ENCODE measurements at places on chromosomes 16 and 17.

GRCh38 chr17:57708410-57708809 is 36.7 kb downstream of the CCDC182 start:
- no peak for DNase-seq

- no peak for DNase-seq
Observed at GRCh38 chr16:79466111-79466510, 134.4 kb downstream of the MAF start.

DNA sequence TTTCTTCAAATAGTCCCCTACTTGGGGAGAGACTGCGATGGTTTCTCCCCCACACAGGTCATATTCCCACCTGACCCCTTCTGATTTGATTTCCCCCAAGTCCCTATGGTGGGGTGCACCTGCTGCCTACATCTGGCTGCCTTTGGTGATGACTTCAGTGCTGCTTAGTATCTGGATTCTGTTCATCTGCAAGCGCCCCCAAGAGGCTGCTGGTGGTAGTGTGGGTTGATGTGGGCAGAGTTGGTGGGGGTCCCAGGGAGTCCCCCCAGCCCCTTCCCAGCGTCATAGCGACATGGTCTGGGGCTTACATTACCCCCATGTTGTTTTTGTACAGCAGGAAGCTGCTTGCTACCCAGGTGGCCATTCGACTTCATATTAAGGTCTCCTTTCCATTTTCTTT is 99.2 kb downstream of the NTN1 start:
- no peak for DNase-seq

GRCh38 chr17:72150632-72151460 is 30.0 kb downstream of the SOX9 start:
- DNase-seq, result no peak

GRCh38 chr16:8589900-8590688 is at the start of gene TMEM114:
Gene TMEM114, minus strand, starts transcription at chr16:8590511. Its CDS starts 673 bp downstream, at chr16:8589838.
- DNase-seq, result no peak

DNA sequence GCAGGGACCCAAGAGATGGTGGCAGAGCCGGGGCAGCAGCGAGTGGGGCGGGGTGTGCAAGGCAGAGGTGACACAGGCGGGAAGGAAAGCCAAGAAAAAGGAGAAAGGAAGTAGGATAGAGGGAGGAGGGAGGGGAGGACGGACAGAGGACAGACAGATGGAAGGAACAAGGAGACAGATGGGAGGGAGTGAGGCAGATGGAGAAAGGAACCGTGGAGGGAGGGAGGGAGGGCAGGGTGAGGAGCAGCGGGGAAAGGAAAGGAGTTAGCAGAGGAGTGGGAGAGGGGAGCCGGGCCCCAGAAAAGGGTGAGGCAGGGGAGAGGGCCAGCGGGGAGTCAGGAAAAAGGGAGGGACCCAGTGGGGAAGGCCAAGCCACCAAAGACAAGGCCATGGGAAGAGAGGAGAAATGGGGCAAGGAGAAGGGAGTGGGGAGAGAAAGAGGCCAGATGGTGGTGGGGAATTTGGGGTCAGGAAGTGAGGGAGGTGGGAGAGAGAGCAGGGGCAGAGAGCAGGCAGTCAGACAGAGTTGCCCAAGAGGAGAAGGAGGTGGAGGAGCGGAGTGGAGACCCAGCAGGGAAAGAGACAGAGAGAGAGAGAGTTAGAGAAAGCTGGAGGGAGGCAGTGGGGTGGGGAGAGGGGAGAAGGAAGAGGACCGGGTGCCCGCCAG is 13.2 kb upstream of the ASGR1 start:
- DNase-seq, result no peak

DNA sequence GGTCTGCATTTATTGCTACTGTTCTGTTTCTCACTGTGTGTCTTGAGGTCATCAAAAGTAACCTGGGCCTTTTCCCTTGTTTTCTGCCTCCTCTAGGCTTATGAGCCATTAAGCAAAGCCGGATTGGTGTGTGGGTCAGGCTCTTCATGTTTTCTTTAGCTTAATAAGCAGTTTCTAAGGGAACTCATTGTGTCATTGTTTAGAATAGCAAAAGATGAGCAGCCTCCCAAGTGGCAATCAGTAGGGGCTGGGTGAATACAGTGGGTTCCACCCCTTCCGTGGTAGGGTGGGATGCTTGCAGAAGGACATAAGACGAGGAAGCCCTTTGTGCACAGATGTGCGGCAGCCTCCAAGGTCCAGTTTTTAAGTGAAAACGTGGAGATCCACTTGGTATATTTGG is 34.5 kb downstream of the ABCC1 start:
- no peak for DNase-seq

DNA sequence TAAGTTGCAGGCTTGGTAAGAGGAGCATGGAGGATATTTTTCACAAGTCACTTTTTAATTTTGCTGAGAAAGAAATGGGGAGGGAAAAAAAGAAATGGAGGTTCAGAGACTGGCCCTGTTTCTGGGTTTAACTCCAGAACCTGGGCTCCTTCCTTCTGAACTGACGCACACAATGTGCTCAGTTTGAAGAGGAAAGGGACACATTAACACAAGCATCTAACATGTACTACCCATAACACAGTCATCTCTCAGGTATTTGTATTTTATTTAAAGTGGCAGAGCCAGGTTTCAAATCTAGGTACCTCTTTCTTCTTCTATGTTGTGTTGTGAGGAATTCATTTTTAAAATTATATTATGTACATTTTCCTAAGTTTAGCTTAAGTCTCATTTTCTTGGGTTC is 5.3 kb upstream of the TMEM100 start:
- no peak for DNase-seq

- DNase-seq, result no peak
Observed at GRCh38 chr16:52404546-52404945, 142.4 kb downstream of the TOX3 start.

DNA sequence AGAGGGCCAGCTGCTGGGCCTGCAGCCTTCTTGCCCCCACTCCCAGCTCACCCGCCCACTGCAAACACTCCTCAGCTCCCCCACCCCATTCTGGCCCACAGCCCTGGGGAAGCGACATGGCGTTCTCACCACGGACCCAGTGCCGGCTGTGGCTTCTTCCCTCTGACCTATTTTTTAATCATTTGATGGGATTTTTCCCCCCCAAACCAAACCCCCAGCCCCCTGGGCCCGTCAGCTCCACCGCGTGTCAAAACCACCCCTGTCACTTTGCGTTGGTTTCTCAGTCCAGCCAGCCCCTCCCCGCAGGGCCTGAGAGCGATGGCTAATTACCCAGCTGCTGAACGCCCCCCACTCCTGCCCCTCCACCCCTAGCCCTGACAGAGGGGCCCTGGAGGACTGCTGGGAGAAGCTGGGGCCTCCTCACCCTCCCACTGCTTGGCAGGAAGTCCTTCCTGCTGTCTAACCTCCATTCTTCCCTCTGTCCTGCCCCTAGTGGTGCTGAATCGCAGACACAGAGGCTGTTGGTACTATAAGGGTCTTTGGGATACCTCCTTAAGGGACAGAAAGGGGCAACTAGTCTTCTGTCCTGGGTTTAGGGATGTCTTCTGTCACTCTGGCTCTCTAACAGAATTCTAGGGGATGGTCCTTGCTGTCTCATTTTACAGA is 7.5 kb upstream of the TBX21 start:
- DNase-seq, result no peak

- no peak for DNase-seq
Observed at GRCh38 chr17:56203430-56203829, 50.2 kb downstream of the ANKFN1 start.

DNA sequence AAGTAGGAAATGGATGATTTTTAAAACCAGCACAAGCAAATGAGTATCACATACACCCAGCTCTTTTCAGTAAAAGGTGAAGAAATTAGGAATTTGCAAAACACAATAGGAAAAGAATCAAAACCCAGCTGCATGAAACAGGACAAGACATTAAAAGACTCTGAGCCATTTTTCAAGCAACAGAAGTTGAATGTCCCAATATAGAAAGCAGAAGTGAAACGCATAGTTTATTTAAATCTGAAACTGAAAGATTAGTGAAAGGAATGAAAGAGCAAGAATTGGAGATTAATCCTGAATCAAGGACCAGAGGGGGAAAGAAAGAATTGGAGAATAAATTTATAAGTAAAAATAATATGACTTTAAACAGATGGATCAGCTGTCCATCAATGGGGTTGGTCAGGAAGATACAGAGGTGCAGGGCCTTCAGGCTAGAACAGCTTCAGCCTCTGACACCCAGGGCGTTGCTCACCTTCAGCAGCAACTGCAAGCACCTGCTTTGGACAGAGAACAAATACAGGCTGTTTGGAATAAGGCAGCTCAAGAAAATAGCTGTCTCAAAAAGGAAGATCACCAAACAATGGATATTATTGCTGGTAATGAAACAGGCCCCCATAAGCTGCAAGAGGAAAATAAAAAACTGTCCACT is 3.9 kb upstream of the ARHGAP17 start:
- DNase-seq, result no peak

- no peak for DNase-seq
Observed at GRCh38 chr17:66540131-66540781, 237.8 kb downstream of the PRKCA start.

- DNase-seq, result no peak
Observed at GRCh38 chr16:12998361-12999085, 97.1 kb downstream of the SHISA9 start.

DNA sequence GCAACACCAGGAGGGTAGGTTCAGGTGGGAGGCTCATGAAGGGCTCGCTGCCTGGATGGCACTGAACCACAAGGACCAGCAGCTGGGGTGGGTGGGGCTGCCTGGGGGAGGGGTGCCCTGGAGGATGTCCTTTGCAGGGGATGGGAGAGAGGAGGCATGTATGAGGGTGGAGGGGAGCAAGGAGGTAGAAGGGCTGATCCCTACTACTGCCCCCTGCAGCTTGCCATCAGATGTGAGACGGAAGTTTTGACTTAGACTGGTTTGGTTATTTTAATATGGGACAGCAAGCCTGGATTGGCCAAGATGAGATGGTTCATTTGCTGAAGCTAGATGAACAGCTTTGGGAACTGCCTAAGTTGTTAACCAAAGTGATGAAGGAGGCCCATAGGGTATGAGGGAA is 115.9 kb downstream of the SEC14L1 start:
- no peak for DNase-seq

DNA sequence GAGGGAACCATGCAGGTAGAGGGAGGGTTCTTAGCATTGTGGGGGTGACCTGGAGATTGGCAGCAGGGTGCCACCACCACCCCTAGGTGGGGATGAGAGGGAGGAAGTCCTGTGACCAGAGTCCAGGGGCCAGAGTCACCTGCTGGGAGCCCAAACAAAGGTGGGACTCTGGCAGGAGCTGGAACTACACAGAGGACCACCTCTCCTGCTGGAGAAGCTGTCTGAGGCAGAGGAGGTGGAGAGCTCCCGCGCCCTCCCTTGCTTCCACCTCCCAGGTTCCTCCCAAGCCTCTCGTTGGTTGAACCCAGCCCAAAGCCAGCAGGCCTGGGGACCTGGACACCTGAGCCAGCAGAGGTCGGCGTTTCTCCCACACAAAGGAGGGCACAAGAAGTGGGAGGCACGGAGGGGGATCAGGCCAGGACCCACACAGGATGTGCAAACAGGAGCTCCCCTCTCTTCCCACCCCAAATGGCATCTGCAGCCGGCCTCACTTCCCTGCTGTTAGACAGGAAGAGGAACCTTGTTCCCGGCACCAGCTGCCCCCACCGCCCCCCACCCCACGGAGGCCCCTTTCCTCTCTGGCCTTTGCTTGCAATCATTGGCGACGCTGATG is 154.6 kb downstream of the SEC14L1 start:
- no peak for DNase-seq

- DNase-seq, result peak; percentile 59
Observed at GRCh38 chr16:67659675-67660563, at the start of gene ACD. Gene ACD, minus strand, starts transcription at chr16:67660260. Its CDS starts 40 bp downstream, at chr16:67660220.

DNA sequence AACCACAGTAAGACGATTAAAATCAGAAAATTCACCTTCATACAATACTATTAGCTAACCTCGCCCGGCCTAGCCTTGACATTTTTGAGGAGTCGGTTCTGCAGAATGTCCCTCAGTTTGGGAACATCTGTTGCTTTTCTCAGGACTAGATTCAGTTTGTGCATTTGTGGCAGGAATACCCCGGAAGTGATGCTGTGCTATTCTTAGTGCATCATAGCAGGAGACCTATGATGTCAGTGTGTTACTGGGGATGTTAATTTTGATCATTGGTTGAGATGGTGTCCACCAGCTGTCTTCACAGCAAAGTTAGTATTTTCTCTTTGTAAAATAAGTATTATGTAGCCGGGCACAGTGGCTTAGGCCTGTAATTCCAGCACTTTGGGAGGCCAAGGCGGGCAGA is 21.5 kb upstream of the HELZ start:
- DNase-seq, result no peak

DNA sequence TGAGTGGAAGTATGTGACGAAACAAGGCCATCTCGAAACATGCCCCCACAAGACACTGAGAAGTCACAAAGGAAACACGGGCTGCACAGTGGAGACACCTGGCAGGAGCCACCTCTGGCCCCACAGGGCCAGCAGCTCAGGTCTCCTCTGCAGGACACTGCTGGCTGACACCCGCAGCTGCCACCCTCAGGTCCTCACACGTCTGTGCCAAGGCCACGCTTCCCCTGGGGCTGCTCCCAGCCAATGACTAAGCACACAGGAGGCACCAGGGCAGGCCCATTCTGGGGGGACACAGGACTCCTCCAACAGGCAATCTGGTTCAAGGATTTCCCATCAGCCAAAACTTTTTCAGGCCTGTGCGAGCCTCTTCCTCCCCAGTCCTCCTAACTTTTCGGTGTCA is 36.4 kb downstream of the MBTPS1 start:
- no peak for DNase-seq

GRCh38 chr17:73783382-73783766 is 139.1 kb upstream of the SDK2 start:
- no peak for DNase-seq

GRCh38 chr16:82293671-82294070 is 123.6 kb upstream of the MPHOSPH6 start:
- no peak for DNase-seq

DNA sequence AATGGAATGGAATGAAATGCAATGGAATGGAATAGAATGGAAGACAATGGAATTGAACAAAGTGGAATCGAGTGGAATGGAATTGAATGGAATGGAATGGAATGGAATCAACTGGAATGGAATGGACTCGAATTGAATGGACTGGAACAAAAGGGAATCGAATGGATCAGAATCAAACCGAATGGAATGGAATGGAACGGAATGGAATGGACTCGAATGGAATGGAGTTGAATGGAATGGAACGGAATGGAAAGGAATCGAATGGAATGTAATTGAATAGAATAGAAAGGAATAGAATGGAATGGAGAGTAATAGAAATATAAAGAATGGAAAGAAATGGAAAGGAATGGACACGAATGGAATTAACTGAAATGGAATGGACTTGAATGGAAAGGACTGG is 475.2 kb upstream of the WSB1 start:
- DNase-seq, result no peak

DNA sequence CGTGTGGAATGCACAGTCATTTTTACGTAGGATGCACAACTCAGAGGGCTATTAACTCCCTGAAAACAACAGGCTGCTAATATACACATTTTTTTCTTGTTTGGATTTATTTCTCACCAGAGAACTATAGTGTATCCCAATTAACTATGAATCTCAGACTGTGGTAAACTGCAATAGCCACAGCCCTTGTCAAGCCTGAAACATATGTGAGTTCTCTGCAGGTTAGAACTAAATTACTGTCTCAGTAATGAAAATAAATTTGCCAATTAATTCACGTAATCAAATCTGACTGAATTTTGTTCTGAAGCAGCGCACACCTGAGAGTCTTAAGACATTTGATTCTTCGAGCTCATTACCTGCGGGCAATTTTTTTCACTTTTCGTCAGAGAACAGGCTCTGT is 318.6 kb downstream of the PMP22 start:
- no peak for DNase-seq

GRCh38 chr17:56290101-56290801 is 137.0 kb downstream of the ANKFN1 start:
- no peak for DNase-seq

Data from NCI-H510A (cell line).